ENCODE measurements at places on chromosomes 7 and 10. TPM values are rescaled to one million over a fixed set of nuclear protein-coding genes. Genes with fewer than 3 reads are reported as not detected.
A peak's percentile ranks its signal among the peaks of the same experiment; 100 is the strongest.

DNA sequence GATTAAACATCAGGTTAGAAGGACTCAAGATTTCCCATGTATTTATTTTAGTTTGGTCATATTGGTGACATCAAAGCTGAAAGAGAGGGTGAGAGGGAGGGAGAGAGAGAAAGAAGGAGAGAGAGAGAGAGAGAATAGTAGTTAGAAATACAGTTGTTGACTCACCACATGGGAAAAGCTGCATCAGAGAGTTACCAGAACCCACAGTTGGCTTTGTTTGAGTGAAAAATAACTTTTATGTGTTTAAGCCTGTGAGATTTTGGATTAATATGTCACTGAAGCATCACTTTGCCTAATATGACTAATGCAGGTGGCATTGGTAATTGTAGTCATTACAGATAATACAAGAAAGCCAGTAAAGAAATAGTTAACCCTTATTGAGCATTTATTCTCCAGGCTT is 303.9 kb downstream of the REEP3 start:
- peak; percentile 32 for DNase-seq

- no peak for DNase-seq
Measured at GRCh38 chr7:39248692-39249090, 271.0 kb downstream of the POU6F2 start.

DNA sequence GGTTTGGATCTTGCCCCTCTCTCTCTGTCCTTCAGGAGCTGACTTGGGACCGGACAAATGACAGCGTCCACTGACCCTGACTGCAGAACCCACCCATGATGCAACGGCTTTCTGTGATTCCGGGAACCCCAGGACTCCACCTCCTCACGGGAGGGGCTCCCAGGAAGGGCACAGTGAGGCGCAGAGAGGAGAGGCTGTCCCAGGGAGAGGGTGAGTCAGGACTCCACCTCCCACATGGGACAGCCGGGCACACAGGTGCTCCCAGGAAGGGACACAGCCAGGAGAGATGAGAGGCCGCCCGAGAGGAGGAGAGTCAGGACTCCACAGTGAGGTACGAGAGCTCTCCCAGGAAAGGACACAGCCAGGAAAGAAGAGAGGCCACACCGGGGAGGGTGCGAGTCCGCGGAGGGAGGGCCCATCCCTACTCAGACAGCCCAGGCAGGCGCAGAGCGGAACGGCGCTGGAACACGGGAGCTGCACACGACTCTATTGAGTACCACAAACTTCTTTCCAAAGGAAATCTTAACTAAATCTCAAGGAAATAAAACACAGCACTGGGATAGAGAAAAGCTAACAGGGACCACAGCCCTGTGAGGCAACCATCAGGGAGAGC is 162.5 kb downstream of the MAD1L1 start:
- no peak for DNase-seq

GRCh38 chr10:90917968-90918318 is 2.9 kb downstream of the ANKRD1 start:
- peak; percentile 38 for DNase-seq

DNA sequence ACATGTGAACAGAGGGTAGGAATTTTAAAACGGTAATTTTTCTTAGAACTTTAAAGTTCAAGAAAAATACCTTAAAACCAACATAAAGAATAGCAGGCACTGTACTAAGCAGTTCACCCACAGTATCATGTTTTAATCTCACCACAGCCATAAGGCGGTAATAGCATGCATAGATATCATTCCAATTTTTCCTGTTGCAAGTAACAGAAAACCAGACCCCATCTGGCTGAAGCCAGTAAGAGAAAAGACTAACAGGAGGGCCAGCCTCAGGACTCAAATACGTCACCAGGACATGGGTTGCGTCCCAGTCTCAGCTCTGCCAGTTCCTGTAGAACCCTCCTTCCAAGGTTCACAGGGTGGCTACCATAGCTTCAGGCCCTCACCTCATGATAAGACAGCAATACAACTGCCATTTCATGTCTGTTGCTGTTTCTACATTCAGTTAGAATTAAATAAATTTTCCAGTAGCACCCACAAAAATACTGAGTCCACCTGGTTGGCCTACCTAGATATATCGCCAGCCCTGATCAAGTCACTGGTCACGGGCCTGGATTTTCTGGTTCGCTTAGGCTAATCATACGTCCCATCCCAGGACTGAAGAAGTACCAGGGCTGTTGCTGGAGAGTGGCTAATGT is 2.0 kb upstream of the RNF32 start:
- no peak for DNase-seq

DNA sequence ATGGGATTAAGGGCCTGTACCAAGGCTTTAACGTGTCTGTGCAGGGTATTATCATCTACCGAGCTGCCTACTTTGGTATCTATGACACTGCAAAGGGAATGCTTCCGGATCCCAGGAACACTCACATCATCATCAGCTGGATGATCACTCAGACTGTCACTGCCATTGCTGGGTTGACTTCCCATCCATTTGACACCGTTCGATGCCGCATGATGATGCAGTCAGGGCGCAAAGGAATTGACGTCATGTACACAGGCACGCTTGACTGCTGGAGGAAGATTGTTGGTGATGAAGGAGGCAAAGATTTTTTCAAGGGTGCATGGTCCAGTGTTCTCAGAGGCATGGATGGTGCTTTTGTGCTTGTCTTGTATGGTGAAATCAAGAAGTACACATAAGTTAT is 18.2 kb downstream of the LSM5 start:
- DNase-seq: no peak

DNA sequence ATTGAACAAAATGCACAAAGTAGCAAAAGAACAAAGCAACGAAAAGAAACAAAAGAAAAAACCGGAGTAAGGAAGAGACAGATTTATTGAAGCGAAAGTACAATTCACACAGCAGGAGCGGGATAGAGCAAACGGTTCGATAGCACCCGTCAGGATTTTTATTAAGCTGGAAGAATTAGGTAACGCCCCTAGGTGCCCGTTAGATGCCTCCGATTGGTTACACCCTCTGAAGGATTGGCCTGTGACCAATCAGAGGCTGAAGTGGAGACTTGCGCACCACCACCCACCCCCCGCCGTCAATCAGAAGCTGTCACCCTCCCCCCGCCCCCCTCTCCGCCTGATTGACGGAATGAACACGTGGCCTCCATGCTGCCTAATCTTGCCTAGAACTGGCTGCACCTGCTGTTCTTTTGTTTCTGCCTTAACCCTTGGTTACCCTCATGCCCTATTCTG is 16.8 kb downstream of the OCM2 start:
- DNase-seq: no peak

DNA sequence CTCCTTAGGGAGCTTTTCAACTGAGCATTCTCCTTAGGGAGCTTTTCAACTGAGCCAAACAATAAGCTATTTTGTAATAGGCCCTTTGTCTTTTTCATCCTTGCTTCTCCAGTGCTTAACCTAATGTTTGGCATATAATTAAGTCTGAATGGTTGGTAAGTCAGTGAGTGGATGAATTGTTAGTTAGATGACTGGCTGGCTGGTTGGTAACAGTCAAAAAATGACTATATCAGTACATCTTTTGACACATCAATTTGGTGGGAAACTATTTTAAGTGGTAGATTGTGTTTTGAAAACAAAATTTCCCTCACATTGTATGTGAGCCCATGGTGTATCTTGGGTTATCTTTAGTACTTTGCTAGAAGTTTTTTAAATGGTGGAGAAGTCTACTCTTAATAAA is 16.4 kb downstream of the ING3 start:
- no peak for DNase-seq

GRCh38 chr7:37516664-37517063 is 68.0 kb upstream of the ELMO1 start:
- DNase-seq: no peak

DNA sequence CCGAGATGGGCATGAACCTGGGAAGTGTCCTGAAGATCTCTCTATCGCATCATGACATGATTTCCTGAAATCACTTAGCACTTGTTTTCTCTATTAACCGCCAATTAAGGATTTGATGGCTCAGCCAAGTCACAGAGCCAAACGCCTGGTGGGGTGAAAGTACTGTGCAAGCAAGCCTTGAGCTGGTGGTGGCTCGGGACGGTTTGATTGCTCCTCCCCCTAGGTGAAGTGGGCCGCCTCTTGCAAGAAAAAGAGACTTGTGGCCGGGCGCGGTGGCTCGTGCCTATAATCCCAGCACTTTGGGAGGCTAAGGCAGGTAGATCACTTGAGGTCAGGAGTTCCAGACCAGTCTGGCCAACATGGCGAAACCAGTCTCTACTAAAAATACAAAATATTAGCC is 50.3 kb downstream of the COL26A1 start:
- no peak for DNase-seq

DNA sequence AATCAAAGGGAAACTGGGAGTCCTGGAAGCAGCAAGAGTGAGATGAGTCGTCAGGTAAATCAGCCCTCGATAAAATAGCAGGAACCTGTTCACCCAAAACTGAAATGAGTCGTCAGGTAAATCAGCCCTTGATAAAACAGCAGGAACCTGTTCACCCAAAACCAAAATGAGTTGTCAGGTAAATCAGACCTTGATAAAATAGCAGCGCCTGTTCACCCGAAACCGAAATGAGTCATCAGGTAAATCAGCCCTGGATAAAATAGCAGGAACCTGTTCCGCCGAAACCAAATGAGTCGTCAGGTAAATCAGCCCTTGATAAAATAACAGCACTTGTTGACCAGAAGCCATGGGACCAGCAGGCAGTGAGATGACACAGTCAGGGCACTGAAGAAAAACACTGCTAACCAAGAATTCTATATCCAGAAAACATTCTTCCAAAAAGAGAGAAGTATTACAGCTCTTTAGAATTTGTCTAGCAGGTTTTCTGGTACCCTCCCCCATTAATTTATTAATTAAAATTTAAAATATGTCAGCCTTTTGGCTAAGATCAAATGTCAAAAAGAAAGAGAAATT is 3.4 kb upstream of the CYP2E1 start:
- DNase-seq: no peak

DNA sequence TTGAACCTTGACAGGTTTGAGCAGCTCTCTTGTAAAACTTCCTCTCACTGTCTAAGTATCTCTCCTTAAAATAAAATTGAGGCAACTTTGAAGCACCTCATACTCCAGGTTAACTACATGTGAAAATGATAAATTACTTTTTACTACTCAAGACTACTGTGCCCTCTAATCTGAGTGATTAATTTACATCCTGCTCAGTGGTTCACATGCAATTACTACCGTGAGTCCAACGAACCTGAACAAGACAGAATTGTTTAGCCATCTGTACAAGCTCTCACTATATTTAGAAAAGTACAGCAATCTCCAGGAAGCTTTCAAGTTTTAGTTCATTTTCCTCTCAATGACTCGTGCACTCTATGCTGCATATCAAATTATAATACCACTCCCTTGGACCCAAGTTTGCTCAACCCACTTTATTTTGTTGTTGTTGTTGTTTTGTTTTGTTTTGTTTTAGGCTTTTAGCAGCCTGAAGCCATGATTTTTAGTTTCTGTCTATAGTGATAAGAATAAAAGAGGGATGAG is 21.2 kb downstream of the PDE1C start:
- DNase-seq: no peak

DNA sequence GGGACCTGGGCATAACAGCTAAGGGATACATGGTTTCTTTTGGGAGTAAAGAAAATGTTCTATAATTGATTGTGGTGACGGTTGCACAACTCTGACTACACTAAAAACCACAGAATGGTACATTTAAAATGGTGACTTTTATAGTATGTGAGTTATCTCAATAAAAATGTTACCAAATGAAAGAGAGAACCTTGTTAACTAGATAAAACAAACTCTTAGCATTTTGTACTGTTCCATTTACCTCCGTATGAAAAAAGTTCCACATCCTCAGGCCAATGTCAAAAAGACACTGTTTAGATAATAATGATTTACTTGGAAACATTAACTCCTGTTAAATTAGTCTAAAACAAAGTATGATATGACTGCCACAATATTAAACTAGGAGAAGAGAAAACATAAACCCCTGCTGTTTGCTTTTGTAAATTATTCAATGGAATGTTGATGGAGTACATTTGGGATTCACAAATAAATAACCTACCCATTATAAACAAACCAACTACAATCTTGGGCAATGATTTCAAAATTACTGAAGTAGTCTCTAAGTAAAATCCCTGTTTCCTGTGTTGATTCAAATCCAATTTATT is 60.7 kb downstream of the SMURF1 start:
- no peak for DNase-seq

DNA sequence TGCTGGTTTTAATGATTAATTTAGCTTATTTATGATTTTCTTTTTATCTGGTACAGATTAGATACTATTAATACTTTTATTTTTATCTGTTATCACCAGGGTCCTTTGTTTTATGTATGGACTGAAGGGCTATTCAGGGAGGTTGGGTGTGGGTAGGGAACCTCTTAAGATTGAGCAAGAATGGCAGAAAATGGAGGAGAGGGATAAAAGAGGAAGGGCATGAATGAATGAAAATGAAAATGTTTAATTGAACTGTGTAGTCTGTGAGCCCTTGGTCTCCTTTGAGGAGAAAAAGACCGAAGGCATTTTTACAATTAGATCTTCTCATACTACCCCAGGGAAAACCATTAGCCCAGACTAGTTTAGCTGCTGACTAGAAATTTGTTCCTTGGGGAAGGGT is 93.1 kb downstream of the CDK14 start:
- DNase-seq: no peak

GRCh38 chr7:32453341-32454011 is 36.7 kb downstream of the LSM5 start:
- DNase-seq: no peak

GRCh38 chr7:17056491-17057142 is 174.8 kb upstream of the AGR3 start:
- peak; percentile 16 for DNase-seq

DNA sequence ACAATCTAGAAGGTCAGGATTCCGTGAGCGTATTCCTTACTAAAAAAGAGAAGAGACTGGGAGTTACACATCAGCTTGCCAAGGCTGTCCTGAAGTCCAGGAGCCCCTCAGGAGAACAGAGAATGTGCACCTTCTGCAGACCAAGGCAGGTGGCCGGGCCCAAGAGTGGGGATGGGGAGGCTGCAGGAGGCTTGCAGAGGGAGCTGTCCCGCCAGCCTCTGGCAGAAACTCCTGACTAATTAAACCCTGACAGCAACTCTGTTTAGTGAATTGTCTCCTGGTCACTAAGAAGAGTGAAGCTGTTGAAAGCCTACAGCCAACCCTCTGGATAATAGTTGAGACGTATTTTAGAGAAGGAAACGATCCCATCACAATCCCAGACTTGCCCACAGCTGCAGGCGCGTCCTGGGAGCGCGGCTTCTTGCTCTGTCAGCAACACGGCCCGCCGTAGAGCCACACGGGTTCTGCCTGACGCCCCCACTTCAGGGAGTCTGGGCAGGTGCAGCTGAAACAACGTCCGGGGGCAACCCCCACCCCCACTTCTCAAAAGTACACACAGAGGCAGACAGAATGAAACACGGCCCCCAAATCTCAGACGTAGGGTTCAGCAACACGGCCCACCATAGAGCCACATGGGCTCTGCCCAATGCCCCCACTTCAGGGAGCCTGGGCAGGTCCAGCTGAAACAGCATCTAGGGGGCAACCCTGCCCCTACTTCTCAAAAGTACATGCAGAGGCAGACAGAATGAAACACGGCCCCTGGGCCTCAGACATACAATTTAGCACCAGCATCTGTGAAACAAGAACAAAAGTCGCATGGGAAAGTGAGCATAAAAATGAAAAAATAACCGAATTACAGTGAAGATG is 45.2 kb downstream of the DIP2C start:
- DNase-seq: no peak

- DNase-seq: peak; percentile 26
Measured at GRCh38 chr10:126475074-126475691, 86.9 kb upstream of the ADAM12 start.

GRCh38 chr10:36779238-36779846 is 346.1 kb upstream of the ANKRD30A start:
- DNase-seq: peak; percentile 72

The C10orf95 gene
- not detected for total RNA-seq

The OR2A42 gene
- total RNA-seq: not detected

The SLC37A3 gene
- total RNA-seq: 40.3 TPM

The FAM25G gene
- not detected for total RNA-seq

The CFAP70 gene
- 1.0 TPM for total RNA-seq

The STOX1 gene
- total RNA-seq: 0.99 TPM

The MSS51 gene
- 8.1 TPM for total RNA-seq
